ENCODE measurements at places on chromosomes 3 and 15.

- no peak for DNase-seq
Observed at GRCh38 chr3:124639406-124640237, 90.6 kb upstream of the UMPS start.

- no peak for DNase-seq
Observed at GRCh38 chr15:29631076-29632070, 190.9 kb downstream of the TJP1 start.

GRCh38 chr3:163056874-163057497 is 1560.4 kb downstream of the OTOL1 start:
- DNase-seq: no peak

GRCh38 chr15:48469271-48469670 is 138.0 kb downstream of the DUT start:
- no peak for DNase-seq

GRCh38 chr3:14278799-14279625 is 100.4 kb downstream of the LSM3 start:
- no peak for DNase-seq

GRCh38 chr3:127733781-127734180 is 61.0 kb downstream of the ABTB1 start:
- DNase-seq: no peak

DNA sequence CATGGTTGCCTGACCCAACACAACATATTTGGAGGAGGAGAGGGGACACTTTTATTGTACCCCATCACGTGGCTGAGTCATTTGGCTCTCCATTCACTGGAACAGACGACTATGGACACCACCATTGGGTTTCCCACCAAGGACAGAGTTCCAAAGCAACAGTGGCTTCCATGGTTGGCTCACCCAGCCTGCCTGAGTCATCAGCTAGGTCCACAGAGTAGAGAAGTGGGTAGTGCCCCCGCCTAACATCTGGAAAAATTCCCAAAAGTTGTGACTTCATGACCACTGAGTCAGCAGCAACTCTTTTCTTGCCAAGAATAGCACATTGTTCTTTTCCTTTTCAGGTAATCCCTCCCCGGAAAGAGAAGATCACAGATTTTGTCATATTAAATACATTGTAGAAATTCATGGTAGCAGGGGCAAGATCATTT is 3.0 kb upstream of the PPP1R2 start:
- no peak for DNase-seq

DNA sequence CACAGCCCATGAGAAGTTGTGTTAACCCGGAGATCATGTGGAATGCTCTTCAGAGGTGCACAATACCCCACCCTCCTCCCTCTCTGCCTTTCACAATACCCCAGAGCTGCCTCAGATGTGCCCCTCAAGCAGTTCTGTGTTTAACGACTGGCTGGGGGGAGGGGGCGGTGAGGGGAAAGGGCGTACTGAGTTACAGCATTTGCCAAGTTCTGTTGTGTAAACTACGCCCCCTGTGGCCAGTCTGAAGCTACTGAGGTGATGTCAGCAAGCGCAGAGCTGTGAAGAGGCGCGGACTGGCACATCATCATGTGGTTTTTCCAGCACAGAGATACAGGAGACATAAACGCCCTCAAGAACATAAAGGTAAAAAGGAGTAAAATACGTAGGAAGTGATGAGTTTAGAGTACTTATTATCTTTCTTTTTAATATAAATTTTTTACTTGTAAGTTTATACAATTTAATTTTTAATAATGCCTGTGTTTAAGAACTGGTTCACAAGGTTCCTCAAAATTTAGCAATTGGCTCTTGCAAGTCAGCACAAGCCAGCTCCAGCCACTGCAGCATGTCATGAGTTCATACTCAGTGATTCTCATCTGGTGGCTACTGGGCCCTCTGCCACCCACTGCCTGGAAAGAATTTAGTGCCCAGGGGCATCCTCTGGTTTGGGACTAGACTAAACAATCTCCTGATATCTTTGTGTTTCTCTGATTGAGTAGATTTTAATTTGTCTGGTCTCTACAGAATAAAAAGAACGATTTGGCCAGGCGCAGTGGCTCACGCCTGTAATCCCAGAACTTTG is 1.7 kb downstream of the EPB42 start:
- DNase-seq: no peak

- no peak for DNase-seq
Observed at GRCh38 chr3:68378631-68379030, 553.7 kb downstream of the TAFA4 start.

- no peak for DNase-seq
Observed at GRCh38 chr3:48709051-48709461, 8.0 kb downstream of the IP6K2 start.

- DNase-seq: no peak
Observed at GRCh38 chr3:116614795-116615362, 94.7 kb upstream of the TUSC7 start.

- peak; percentile 34 for DNase-seq
Observed at GRCh38 chr3:194103505-194103904, 32.4 kb upstream of the HES1 start.

DNA sequence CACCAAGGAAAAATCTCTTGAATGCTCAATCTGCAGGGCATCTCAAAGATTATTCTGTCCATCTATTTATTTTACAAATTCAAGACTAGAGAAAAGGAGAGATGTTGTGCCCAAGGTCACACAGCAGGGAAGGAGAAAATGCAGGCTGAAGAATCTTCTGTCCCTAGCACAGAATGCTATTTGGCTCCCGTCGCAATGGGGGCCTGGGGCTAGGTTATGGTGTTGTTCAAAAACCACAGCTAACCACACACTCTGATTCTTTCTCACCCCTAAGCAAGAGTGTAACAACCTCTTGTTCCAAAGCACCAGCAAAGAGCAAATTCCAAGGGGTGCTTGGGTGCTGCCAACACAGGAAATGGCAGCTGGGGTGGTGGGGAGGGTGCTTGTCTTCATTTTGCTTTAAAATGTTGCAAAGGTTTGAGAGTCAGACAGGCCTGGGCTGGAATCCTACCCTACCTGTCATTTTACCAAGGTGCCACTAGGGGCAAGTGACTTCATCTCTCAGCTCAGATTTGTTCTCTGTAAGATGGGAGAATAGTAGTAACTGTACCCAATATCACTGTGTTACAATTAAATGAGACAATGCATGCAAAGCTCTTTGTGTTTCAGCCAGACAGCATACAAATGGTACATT is 112.5 kb downstream of the ADAMTS9 start:
- no peak for DNase-seq

- peak; percentile 17 for DNase-seq
Observed at GRCh38 chr3:71304684-71305083, 278.8 kb downstream of the FOXP1 start.

- DNase-seq: no peak
Observed at GRCh38 chr3:63478990-63479660, 173.3 kb upstream of the SNTN start.

- no peak for DNase-seq
Observed at GRCh38 chr15:66802025-66803001, 100.3 kb downstream of the SMAD6 start.

DNA sequence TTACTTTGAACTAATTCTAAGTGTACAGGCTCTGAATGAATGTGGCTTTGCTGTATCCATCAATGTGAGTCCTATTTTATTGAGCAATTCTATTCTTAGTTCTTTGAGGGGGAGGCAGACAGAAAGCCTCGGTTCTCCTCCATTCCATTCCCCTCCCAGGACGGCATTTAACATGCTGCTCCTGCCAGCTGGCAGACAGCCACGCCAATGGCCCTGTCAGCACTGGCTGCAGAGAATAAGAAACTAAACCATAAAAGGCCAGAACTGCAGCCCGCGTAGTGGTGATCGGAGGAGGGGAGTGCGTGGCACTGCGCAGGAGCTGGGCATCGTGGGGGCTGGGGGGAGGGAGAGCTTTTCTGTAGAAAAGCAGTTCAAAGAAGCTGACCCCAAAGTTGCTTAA is 76.0 kb upstream of the HACD2 start:
- DNase-seq: no peak

- DNase-seq: no peak
Observed at GRCh38 chr3:43580181-43580580, 41.6 kb downstream of the ANO10 start.

- no peak for DNase-seq
Observed at GRCh38 chr15:96349857-96350720, 19.6 kb downstream of the NR2F2 start.

GRCh38 chr3:137222736-137223225 is 265.0 kb downstream of the IL20RB start:
- no peak for DNase-seq

DNA sequence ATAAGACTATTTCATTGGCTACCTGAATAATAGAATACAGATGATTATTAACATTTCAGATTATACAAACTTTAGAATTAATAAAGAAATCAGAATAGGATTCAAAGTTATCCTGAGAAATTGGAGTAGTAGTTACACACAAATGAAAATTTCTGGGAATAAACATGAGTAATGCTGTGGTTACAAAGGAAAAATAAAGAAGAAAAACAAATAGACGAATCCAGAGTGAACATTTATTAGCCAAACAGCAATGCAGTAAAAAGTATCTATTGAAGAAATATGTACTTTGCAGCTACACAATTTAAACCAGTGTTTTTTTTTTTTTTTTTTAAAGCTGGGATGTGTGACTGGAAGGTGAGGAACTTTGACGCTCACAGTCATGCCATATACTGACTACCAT is 1159.2 kb downstream of the TUSC7 start:
- no peak for DNase-seq

DNA sequence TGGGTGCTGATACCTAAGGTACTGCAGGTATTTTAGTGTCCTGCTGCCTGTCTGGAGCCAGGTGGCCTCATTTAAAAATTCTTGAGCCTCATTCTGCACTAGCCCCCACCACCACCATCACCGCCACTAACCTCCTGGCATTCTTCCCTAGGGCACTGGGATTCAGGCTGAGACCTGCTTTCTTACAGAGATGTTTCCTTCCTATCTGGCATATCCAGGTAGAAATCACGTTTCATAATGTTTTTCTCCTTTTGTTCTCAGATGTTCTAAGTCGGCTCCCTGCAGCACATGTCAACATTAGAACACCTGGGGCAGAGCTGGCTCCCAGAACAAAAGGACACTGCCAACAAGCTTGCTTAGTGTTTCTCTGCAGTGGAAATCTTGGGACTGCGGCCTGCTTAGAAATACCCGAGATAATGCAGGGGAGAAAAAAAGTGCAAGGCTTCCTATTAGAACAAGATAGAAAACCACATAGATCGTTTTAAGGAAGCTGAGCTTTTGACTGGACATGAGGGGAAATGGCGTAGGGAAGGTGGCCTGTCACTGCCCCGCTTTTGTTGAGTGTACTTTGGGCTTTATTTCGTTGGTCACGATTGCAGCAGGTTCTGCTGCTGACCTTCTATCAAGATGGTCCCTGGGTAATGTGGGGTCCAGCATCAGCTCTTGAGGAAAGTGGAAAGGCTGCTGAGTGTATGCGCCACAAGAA is 59.6 kb upstream of the PPARG start:
- DNase-seq: no peak

DNA sequence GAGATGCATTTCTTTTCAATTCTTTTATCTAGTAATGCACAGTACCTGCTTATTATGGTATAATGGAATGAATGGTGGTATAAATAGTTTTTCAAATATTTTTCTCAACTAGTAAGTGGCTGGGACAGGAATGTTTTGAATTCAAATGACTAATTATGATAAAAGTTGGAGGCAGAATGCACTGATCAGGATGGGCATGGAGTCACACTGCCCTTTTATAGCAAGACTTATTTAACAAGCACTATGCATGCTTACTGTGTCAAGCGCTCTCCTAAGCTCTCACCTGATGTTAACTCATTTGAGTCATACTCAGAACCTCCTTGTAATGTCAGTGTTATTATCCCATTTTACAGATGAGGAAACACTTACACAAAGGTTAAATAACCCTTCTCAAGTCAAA is 221.8 kb downstream of the FEZF2 start:
- no peak for DNase-seq

DNA sequence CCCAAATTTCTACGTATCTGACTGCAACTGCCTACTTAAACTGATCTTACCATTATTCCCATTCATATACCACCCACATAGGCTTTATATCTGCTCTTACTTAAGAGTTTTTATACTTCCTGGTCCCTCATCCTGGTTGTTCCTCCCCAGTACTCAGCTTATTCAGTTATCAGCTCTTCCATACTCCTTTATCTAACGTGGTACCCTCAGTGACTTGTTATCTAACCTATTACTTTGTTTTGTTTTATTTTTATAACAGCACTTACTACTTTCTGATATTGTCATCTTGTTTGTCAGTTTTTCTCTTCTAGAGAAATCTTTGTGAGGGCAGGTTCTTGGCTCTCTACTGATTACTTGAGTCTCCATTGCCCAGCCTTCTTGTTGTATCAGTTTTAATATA is 100.6 kb downstream of the ZNF609 start:
- no peak for DNase-seq
